Amygdala (tissue), 56 donors: ENCODE measurements at places on chromosomes 13 and 19.

DNA sequence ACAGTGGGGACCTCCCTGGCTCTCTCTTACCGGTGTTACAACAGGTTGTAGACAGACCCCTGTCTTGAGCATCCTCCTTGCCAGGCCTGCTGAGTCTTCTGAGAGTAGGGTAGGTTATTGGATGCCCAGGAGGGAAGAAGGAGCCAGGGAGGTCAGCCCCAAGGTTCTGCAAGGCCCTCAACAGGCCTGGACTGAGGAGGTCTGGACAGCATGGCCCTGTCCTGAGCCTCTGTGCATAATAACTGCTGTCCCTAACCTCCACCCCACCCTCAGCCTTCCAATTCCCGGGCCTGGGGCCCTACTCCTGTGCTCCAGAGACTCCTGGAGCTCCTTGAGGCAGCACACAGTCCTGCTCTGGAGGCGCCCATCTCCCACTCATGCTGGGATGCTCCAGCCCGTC is 336 bp downstream of the CD22 start:
- DNase-seq = no peak

- DNase-seq = no peak
These were observed 243.0 kb downstream of the PCDH17 start for GRCh38 chr13:57874530-57874929.

DNA sequence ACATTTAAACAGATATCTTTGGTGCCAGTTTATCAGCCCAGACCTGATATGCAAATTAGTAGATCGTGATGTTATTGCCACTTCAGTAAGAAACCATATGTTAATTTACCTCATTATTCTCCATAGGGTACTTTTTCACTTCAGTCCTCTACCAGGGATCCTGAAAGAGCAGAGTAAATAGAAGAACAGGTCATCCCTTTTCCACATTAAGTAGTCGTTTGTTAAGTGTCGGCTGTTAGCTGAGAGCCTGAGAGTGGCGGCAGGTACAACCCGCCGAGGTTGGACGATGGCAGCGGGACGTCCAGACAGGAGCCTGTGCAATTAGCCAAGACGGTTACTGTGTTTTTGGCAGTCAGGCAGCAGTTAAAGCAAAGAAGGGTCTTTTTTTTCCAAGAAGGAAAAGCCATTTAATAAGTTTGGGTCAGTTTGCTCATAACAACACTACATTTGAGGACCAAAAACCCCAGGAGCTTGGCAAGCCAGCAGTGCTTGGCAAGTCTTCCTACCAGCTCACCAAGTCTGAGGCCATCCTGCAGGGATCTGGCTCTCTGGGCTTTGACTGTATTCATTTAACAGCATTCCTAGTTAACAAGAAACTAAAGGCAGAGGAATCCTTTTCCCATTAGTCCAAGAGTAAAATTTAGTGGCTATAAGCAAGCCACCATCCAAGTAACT is 231.8 kb downstream of the SHISA2 start:
- DNase-seq = no peak

DNA sequence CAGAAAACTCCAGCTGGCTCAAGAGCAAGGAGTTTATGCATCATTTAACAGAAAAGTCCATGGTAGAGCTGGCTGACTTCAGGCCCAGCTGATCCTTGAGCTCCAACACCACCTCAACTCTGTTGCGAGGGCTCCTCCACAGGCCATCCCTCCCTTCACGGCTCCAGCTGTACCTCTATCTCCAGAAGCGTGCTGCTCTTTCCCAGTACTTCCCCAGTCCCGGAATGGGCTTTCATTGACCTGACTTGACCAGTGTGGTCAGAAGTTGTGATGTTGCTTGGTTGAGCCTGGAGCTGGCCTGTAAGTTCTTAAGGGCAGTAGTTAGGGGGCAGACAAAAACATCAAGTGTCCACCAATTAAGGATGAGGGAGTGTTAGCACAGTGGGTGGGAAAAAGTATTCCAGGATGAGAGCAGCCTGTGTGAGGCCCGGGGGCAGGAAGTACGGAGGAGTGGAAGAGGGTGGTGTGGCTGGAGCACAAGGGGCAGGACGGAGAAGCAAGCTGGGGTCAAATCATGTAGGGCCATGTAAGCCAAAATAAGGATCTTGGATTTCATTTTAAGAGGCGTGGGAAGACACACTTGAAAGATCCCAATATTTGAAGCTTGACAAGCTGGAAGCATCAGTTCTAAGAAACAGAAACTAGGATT is 24.0 kb downstream of the SKA3 start:
- DNase-seq = no peak

DNA sequence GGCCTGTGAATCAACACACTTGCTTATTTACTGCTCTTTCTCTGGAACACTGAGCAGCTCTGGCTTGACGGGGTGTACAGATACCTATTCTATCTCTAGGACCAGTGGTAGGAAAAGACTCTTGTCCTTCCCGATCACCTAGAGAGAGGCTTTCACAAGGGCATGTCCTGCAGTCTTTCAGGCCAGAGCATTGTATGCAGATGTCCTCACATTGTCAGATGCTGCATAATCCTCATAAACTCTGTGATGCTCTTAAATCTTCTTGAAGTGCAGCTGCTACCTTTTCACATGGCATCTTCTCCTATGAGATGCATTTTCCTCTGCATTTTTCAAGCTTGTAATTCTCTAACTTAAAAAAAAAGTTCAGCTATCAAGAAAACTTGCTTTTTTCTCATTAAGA is 369.4 kb downstream of the OLFM4 start:
- DNase-seq = no peak

DNA sequence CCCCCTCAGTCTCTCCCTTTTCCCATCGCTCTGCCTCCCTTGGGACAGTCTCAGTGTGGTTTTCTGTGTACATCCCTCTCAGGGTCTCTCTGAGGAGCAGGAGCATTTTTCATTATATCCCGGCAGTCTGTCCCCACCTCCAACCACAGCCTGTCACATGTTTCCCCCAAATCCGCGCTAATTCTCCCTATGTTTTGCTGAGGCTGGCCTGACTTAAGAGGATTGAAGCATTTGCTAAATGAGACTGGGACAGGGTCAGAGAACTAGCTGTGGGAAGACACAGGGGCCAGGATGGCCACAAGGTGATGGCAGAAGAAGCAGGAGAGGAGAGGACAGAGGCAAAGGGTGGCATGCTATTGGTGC is 5.5 kb downstream of the TPRX1 start:
- DNase-seq = no peak

GRCh38 chr19:19643158-19644053 is at the start of gene GMIP:
TSS of gene GMIP (minus strand) at chr19:19643657. CDS start at chr19:19643529, 128 bp downstream.
- DNase-seq = peak; percentile 80

DNA sequence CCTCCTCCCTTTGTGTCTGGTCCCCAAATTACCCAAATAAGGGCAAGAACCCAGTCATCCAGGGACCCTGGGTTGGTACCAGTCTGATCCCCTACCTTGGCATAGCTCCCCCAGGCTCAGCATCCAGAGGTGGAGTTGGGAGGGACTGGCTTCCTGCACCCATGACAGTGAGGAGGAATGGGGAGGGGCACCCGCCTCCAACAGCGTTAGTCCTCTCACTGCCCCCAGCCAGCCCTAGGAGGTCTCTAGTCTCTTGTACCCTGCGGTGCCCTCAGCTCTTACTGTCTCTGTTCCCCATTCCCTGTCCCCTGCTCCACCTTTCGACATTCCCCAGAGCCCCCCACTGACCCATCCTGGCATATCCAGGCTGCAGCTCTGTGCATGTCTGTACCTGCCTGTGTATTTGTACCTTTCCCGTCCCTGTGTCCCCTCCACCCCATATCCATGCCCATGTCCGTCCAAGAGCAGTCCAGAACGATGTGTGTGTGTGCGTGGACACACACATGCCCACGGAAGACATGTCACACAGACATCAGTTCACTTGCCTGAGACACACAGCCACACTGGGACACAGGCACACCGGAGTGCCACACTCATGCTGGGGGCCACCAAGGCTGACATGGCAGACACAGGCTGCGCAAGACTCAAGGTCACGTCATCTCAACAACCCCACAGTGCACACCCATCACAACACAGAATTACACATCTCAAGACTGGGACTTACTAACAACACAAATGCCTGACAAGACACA is 17.8 kb downstream of the ERFL start:
- DNase-seq = no peak

DNA sequence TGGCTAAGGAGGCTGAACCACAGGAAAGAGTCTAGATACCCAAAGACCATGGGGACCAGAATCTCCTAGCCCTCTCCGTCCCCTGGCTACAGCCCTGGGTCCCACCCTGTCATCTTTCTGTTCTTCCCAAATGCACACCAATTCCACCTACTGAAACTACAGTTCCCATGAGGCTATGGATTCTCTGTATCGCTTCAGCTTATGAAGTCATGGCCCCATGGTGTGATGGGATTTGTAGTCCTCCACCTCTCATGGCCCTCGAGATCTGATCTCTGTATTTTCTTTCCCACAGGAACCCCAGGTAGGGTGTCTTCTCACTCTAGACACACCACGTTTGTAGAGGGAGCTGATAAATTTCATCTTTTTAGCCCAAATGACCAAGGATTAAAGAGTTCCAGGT is 11.8 kb downstream of the PTPRH start:
- DNase-seq = no peak

DNA sequence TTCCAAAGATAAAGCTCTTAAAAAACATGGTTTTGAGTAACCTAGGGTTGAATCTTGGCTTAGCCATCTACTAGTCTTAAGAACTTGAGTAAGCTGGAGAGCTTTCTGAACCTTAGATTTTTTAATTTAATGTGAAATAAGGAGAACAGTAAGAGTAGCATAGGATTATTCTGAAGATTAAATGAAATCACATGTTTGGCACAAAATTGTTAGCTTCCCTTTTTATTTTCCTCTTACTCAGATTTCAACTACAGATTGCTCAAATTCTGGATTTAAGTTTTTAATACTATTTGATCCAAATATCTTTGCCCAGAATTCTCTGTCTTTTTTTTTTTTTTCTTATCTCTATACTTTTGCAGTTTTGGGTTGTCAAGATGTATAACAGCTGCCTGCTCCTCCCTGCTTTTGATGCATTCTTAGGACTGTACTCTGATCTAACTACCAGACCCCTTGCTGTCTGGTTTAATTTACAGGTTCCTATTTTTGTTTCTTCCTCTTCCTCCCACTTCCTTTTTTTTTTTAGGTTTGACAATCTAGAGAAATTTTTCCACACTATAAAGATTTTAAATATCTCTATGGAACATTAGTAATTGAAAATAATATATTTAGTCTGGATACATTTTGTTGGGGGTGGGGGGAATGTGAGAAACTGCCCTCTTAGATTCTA is 12.3 kb downstream of the POMP start:
- DNase-seq = no peak

- no peak for DNase-seq
These were observed 9.8 kb upstream of the ALOX5AP start for GRCh38 chr13:30725326-30726085.

DNA sequence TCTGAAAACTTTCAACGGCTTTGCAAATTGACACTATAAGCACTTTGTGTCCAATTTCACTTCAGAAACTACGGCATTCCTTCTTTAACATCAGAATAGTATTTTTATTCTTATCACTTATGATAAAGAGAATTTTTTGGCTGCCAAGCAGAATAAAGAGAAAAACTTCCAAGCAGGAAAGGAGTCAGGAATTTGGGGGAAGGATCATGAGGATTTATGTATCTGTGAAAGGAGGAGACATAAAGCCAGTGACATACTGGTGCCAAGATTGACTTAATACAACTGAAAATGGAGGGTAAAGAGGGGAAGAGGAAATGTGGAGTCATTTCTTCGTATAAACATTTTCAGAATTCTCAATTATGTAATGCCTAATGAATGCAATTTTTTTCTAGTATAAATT is 94.7 kb downstream of the RBM26 start:
- no peak for DNase-seq

DNA sequence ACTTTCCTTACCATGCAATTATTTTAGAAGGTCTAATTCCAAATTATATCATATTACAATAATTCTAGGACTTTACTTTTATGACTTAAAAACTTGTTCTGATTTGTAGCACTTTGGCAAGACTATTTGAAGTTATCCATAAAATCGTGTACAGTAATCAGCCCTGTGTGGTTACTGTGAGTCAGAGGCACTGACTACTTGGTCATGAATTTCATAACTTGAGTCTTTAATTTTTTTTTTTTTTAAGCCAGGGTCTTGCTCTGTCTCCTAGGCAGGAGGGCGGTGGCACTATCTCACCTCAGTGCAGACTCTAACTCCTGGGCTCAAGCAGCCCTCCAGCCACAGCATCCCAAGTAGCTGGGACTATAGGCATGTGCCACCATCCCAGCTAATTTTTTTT is 1319.2 kb upstream of the SLC10A2 start:
- DNase-seq = no peak

GRCh38 chr13:102960959-102961358 is 105.3 kb downstream of the SLC10A2 start:
- no peak for DNase-seq

GRCh38 chr13:99258946-99259345 is 767 bp upstream of the GPR18 start:
- no peak for DNase-seq

DNA sequence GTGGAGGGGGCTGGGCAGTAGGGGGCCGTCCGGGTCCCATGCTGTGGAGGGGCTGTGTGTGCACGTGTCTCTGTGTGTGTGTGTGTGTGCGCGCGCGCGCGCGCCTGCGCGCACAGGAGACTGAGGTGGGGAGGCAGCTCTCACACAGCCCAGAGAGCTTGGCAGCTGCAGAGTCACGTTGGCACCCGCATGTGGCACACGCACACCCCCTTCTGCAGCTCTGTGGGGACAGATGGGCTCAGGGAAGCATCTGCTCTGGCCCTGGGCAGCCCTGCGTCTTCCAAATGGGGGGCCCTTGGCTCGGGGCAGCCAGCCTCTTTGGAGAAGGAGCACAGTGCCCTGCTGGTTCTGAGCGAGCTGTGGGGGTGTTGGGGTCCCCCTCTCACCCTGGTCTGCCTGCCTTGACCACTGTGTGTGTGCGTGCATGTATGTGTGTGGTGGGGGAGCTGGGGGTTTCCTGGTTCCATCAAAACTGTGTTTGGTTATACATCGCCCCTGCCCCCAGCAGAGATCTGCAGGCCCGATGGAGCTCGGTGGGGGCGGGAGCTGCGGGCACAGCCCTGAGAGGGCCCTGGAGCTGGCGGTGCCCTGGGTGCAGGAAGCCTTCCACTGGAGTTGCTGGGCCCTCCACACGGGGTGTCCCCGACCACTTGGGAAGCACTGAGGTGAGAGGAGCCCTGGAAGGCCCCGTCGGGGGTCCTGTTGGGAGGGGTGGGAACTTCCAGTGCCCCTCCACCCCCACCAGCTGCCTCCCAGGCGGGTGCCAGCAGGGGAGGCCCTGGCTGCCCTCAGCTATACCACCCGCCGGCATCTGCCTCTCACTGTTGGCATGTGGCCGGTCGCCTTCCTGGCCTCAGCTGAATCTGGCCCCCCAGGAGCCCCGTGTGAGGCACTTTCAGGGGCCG is 67.1 kb downstream of the KDM4B start:
- no peak for DNase-seq

GRCh38 chr19:485583-486236 is 10.6 kb upstream of the MADCAM1 start:
- peak; percentile 54 for DNase-seq

- DNase-seq = no peak
These were observed 92.8 kb upstream of the RAP2A start for GRCh38 chr13:97341135-97341534.
